ENCODE measurements at places on chromosomes 1 and 21.

- no peak for DNase-seq
Measured at GRCh38 chr1:113276507-113276906, 113.8 kb upstream of the MAGI3 start.

- DNase-seq: no peak
Measured at GRCh38 chr1:1293263-1294249, 13.3 kb downstream of the SCNN1D start.

DNA sequence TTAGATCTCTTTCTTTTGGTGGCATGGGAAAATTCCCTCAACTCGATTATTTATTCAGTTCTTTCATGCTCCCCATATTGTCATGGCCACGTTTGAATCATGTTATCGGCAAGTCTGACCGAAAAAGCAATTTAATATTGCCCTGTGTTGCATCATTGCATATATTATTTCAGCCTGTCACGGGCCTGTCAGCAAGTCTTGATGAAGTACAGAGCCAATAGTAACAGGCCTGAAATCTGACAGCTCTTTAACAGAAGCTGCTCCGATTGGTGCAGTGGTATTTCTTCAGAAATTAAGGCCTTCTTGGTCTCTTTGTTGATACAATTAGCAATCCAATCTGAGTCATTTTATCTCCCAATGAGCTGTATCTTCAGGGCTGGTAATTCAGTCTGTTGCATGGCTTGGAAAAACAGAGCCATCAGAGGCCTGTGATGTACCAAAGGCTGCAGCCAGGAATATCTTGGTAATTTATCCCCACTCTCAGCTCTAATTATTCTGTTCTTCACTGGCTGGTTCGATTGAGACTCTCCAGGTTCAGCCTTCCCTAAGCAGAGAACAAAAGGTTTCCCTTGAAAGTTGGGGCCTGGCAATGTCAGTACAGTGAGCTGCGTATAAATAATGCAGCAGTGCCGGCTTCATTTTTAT, 149.5 kb downstream of the FGGY start:
- no peak for DNase-seq

DNA sequence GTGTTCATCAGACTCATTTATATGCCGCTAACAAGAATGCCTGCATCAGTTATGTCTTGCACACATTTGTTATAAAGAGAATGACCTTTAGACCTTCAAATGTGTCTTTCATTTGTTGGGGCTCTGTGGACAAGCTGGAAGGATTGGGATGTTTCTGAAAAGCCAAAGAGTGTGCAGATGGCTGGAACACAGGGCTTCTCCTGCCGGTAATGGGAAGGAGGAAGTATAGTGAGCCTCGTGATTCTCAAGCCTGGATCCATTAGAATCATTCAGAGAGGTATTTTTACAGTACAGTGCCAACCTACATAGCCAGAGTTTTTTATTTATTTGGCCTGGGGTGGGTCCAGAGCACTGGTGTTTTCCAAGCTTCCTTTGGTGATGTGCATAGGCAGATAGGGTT, 40.6 kb upstream of the ATP1A1 start:
- no peak for DNase-seq

DNA sequence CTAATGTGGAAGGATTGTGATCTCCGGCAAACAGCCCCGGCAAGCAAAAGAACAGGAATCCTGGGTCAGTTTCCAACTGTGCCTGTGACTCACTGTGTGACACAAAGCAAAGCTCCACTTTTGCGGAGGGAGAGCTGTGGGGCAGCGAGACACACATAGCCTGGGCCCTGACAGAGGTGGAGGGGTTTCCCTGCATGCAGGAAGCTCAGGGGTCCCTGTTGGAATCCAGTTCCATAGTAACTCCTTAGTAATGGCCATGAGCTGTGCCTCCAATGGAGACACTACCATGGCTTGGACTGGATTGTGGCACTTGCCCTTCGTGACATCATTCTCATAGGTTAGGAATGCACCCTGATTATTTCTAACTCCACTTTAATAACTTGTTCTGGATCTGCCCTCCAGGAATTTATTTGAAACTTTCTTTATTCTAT, 47.0 kb upstream of the ATF3 start:
- no peak for DNase-seq

- no peak for DNase-seq
Measured at GRCh38 chr21:34846601-34847112, 177.9 kb downstream of the CLIC6 start.

DNA sequence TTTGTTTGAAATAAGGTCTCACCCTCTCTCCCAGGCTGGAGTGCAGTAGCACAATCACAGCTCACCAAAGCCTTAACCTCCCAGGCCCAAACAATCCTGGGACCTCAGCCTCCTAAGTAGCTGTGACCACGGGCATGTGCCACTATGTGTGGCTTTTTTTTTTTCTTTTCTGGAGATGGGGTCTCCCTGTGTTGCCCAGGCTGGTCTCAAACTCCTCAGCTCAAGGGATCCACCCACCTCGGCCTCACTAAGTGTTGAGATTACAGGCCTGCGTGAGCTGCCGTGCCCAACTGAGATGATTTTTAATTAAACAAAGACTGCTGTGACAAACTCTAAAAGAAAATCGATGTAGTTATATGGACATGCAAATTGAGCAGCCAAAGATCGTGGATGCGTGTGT, 768.4 kb upstream of the ADGRL2 start:
- DNase-seq: no peak

Data from glomerular endothelial cell (primary cell).